ENCODE measurements at places on chromosomes 3 and 15.

DNA sequence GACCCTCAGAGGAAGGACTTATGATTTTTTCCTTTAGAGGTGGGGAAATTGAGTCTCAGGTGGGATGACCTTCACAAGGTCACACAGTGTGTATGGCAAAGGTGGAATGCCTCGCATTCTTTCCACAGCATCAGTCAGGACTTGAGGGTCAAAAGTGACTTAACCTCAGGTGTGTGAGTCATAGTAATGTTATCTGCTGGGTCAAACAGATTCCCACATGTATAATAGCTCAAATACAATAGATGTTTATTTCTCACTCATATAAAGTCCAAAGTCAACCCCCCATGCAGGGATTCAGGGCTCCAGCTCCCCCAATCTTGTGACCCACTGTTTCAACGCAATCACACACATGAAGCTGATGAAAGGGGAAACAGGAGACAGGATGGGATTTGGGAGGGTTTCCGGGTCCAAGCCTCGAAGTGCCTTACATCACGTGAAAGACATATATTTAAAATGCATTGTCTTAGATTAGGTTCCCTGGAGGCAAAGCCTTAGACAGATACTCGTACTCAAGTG lies 34.0 kb upstream of the CCDC174 start:
- DNase-seq, result no peak

- DNase-seq, result peak; percentile 9
Observed at GRCh38 chr3:171566803-171567422, 106.7 kb upstream of the TNIK start.

- DNase-seq, result no peak
Observed at GRCh38 chr3:45966950-45967640, 23.8 kb downstream of the CXCR6 start.

DNA sequence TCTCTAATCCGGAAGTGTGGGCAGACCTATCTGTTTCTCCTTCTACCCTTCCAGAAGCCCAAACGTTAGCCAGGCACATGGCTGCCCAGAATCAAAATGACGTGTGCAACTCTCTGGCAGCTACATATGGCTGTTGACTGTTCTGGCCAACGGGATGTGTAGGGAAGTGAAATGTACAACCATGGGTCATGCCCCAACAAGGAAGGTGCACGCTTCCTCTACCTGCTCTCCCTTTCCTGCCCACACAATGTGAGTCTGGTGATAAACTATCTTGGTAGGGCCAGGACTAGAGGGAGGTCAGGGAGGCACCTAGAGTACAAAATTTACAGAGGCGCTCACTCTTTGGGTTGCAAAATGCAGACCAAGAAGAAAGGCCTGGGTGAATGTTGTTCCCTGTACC lies 495.9 kb upstream of the PROK2 start:
- no peak for DNase-seq

- DNase-seq, result no peak
Observed at GRCh38 chr3:13057282-13058040, 15.8 kb downstream of the IQSEC1 start.

DNA sequence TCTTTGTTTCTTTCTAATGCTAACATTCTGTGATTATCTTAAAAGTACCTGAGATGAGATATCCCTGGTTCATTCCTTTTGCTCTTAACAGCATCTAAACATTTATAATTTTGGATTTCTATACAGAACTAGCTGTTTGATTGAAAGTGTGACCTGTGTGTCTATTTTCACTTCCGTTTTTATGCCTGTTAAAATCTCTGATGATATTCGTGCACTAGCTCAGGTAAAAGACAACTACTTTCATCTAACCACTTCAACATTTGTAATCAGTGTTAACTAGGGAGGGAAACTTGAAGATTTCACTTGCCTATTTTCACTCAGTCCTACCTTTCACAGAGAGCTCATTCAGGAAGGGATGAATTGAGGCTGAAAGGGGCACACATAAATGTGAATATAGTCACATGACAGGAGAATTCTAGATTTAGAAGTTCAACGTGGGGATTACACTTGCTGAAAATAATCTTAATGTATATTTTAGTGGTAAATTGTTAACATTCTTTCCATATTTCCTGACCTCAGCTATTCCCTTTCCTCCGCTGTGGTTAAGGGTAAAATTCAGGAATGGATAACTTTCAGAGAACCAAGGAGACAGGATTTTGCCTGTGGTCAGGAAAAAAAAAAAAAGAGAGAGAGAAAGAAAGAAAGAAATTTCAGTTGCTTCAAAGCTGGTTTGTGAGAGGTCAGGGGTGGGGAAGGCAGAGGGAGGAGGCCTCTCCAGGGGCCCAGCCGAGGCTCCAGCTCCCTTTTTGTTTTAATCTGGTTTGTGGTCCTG lies 159.8 kb upstream of the TSC22D2 start:
- DNase-seq, result no peak

GRCh38 chr3:183775781-183776180 lies 49.6 kb downstream of the MAP6D1 start:
- DNase-seq, result no peak

GRCh38 chr3:47622671-47623461 lies 44.2 kb upstream of the CSPG5 start:
- no peak for DNase-seq

- no peak for DNase-seq
Observed at GRCh38 chr3:146380046-146380445, 89.3 kb downstream of the PLSCR2 start.

- DNase-seq, result no peak
Observed at GRCh38 chr3:49296781-49297411, 19.9 kb upstream of the C3orf62 start.

GRCh38 chr3:195909644-195910498 lies 1.5 kb upstream of the TNK2 start:
- peak; percentile 46 for DNase-seq

- peak; percentile 77 for DNase-seq
Observed at GRCh38 chr15:57306161-57306943, 70.0 kb upstream of the CGNL1 start.

DNA sequence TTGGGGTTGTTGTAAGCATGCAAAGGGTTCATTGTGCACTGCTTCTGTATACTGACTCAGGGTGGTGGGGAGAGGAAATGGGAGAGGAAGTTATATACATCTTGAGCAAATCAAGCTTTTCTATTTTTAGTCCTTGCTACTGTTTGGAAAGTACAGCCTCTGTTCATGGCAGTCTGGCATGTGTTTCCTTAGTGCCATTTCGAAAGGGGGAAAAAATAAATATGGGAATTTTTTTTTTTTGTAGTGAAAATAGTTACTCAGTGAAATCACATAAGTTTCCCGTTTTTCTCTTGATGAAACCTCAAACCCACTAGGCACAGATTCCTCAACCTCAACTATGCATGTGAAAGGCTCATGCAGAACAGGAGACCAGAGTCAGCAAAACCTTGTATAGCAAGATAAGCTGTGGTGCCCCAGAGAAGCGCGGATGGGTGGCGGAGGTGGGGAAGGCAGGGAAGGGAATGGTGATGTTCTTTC lies 353.3 kb downstream of the LPP start:
- DNase-seq, result no peak

DNA sequence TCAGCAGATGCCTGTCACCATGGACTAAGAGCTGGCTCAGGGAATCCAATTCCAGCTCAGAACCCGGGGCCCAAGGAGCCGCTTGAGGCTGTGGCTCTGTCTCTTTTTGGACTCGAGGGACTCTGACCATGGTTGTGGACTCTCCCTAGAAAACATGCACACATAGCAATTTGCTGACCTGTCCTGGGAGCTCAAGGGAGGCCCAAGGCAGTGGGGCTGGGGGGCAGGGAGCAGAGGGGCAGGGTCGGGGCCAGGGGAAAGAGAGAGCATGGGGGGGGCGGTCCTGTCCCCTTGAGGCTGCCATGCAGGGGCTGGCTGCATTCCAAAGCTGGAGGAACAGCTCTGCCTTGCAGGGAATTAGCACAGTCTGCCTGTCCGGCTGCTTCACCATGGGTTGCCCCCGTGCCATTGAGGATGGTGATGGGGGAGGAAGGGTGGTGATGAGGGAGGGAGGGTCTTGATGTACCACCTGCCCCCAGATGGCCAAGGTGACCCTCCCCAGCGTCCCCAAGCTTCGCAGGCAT lies 190.1 kb downstream of the GOLGA6L6 start:
- DNase-seq, result no peak

- no peak for DNase-seq
Observed at GRCh38 chr3:175433026-175433674, 574.0 kb downstream of the NAALADL2 start.

GRCh38 chr15:43187544-43188155 lies 2.4 kb downstream of the CCNDBP1 start:
- no peak for DNase-seq

DNA sequence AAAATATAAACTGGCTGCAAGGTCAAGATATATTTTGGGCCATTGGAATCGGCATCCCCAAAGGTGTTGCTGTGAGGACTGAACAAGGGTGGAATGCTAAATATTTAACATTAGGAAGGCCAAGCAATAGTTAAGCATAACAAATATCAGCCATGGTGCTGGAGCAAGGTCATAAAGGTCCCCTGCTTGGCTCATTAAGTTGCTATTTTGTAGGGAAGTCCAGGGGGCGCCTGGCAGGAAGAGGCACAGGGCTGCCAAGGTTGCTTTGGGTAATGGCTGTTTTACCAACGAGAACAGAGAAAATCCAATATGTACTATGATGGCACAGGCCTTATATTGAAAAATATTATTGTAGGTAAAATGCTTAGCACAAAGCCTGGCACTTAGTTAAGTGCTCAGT lies 62.2 kb downstream of the SLC15A2 start:
- DNase-seq, result no peak

DNA sequence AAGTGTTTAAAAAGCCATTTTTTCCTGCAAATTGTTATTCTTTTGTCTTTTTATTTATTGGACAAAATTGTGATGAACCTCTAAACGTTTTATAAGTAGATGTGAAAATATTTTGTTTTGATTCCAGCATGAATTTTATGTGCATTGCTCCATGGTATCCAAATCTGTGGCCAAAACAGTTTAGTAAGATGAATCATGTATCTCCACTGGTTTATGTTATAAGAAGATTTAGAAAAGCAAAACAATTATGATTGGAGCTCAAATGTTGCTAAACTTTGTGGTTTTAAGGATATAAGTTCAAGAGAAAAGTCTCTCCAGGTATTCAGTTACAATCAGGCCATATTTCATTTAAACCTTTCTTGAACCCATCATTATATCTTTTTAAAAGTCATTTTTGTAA lies 80.9 kb downstream of the NECTIN3 start:
- no peak for DNase-seq

DNA sequence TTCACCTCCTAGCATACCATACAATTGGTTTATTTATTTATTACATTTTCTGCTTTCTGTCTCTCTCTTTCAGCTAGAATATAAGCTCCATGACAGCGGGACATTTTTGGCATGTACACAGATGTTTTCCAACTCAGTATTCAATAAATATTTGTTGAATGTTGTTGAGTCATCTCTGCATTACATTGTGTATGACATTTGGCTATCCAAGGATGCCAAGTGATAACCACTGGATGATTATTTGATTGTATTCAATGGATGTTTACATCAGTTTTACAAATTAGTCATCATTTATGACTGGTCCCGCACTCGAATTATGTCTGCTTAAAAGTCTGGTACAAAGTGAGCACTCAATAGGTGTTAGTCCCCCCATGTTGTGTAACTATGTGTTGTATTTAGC lies 49.5 kb upstream of the STXBP5L start:
- DNase-seq, result no peak

GRCh38 chr3:47004369-47005211 lies 25.1 kb downstream of the NBEAL2 start:
- no peak for DNase-seq

- DNase-seq, result no peak
Observed at GRCh38 chr3:160564949-160565441, 376 bp downstream of the KPNA4 start.

GRCh38 chr3:4711680-4711992 lies 218.5 kb downstream of the ITPR1 start:
- no peak for DNase-seq

GRCh38 chr15:80706161-80706560 lies 11.1 kb downstream of the ABHD17C start:
- DNase-seq, result no peak

GRCh38 chr3:72193771-72194430 lies 409.0 kb upstream of the PROK2 start:
- DNase-seq, result no peak

DNA sequence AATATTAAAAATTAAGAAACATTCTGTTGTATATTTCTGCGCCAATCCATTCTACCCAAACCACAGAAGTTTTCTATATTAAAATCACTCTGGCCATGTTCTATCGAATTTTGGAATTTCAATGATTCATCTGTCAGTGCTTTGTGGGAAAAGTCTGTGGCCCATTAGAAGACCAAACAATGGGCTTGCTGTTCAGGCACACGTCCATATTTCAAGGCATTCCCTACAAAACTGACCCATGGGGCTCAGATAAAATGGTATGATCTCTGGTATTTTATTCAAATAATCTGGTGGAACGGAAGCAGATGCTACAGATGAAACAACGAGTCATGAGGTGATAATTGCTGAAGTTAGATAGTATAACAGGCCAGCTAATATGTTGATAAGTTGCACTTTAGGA lies 12.4 kb downstream of the NPHP3 start:
- no peak for DNase-seq

DNA sequence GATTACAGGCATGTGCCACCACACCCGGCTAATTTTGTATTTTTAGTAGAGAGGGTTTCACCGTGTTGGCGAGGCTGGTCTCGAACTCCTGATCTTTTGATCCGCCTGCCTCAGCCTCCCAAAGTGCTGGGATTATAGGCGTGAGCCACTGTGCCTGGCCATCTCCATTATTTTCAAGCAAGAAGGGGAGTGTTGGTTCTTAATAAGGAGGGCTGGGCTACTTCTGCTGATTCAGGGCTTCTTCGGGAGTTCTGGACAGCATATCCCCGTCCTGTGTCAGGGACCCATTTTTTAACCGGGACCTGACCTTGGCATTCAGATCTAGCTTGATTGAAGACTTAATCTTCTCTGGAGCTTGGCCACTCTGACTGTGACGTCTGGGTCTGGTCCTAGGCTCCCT lies 74.1 kb upstream of the SYN2 start:
- no peak for DNase-seq

DNA sequence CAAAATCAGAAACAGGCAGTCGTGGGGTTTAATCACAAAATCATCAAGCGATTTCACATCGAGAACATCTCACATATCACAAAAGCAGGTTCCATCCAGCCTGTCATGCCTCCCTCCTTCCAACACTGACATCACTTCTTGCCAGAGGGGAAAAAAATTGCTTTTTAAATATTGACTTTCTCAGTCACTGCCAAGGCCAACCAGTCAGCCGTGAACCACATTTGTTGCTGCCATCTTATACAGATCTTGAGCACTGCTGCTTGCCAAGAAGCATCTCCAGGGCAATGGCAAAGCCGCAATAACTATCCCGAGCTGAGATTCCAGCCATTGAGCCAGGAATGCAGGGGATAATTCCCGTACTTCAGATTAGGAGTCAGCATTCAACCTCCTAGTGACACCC lies 174.6 kb downstream of the ANXA2 start:
- DNase-seq, result no peak

DNA sequence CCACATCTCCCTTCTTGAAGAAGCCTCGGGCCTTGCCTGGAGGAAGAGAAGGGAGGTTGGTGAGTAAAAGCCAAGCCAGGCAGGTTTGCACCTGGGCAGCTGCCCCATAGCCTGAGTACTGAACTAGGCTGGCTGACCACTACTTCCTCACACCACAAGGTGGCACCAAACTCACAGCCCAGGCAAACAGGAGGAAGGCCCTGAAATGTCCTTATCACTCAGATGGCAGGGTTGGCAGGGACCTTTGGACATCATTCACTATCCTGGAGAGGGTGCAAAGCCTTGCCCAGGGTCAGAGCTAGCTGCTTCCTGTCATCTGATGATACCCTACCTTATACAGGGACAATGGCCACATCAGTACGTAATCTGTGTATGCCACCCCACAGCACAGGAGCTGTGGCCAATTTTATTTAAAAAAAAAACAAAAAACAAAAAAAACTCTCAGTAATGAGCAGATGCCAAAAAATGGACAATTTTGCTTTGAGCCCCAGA lies 2.2 kb upstream of the GRAMD2A start:
- no peak for DNase-seq

- no peak for DNase-seq
Observed at GRCh38 chr3:138962854-138963560, 16.0 kb downstream of the FOXL2NB start.

Measured in NCI-H1417 treated with DMSO at 0.1 percent for 48 hours (cell line).